ENCODE measurements at places on chromosomes 12 and 14.

GRCh38 chr14:68840454-68840853 lies 47.6 kb upstream of the ZFP36L1 start:
- no peak for DNase-seq

DNA sequence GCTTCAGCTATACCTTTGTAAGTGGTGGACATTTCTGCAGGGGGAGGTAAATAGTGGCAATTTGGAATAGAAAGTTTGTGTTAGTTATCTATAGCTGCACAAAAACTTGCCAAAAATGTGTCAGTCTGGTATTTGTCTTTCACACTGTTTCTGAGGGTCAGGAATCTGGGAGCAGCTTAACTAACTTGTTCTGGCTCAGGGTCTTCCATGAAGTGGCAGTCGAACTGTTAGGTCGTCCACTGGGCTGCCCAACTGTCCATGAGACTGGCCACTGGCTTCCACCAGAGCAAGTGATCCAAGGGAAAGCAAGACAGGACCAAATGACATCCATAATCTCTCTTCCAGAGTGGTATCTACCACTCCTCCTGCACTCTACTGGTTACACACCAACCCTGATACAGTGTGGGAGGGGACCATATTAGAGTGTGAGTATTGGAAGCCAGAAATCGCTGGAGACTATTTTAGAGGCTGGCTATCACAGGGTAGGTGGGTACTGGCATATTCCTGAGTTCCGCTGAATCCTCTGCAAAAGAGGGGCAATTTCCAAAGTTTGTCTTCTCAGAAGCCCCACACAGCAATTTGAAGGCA lies 60.9 kb downstream of the DYRK2 start:
- no peak for DNase-seq

GRCh38 chr14:57212919-57213318 lies 55.8 kb downstream of the EXOC5 start:
- no peak for DNase-seq

- DNase-seq, result no peak
Measured at GRCh38 chr14:100864960-100865681, 38.4 kb downstream of the RTL1 start.

DNA sequence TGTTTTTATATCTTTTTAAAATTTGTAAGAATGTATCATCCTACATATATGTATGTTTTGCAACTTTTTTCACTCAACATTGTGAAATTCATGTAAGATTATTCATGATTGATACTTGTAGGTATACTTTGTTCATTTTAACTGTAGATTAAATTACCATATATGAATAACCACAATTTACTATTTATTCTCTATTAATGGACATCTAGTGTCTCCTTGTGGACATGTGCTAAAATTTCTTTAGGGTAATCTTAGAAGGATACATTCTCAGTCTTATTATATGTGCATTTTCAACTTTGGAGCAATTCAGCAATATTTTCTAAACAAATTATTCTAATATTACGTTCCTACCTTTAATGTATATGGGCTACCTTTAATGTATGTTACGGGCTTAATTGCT lies 192.4 kb downstream of the FUT8 start:
- DNase-seq, result no peak

DNA sequence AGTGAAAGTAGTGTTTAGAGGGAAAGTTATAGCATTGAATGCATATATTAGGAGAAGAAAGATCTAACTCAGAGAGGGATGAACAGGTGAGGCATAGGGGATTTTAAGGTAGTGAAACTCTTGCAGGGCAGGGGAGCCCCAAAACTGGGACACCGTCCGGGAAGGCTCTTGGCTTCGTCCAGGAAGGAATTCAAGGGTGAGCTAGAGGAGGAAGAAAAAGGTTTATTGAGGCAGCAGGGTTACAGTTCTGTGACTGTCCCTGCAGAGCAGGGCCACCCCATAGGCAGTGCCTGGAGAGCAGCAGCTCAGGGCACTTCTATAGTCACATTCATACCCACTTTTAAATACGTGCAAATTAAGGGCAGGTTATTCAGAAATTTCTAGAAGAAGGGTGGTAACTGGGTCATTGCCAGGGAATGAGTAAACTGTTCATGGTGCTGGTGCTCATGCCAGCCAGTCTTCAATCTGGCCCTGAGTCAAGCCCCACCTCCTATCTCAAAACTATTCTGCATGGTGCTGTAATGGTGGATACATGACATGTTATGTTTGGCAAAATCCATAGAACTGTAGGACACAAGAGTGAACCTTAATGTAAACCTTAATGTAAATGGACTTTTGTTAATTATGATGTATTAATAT lies 1.2 kb upstream of the OAS1 start:
- no peak for DNase-seq

DNA sequence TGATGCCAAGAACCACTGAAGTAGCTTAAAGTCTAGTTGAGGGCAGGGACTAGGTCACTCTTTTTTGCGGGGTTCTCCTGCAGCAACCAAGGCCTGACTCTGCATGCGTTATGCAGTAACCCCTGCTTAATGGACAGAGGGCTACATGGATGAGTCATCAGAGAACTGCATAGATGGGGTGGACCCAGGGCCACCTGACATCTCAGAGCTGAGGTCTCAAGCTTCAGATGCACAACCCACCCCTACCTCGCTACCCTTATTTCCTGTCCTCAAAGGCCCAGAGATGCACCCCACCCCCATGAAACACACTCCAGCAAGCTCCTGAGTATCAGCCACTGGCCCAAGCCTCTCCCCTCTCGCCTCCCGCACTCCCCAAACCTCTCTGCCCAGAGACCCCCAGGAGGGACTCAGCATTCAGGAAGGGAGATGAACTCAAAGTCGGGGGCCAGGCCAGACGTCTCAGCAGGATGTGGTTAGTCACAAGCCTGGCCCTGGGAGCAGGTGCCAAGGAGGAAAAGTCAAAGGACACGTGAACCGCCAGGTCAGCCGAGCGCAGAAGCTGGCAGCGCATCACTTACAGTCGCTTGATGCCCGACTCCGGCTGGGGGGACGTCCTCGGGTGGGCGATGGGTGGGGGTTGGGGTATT lies 25.8 kb downstream of the SNRNP35 start:
- DNase-seq, result no peak

GRCh38 chr12:132439333-132439904 lies 50.5 kb upstream of the FBRSL1 start:
- DNase-seq, result no peak

- DNase-seq, result no peak
Measured at GRCh38 chr12:101670007-101670671, 27.3 kb upstream of the CHPT1 start.

DNA sequence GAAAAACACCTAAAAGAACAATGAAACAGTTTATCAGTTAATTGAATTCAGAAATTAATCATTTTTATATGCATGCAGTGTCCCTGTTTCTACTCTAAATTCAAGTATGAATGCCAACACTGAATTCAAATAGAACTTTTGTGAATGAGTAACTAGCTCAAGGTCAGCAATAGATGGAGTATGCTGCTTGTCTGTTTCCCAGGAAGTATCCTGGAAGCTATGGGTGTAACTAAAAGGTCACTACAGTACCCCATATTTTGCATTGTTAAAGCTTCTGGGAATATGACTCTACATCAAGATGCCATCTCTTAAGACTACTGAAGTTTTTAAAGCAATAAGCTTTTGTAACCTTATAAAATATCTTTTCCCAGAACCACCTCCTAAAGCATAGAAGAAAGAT lies 681.4 kb upstream of the FBXO33 start:
- no peak for DNase-seq

DNA sequence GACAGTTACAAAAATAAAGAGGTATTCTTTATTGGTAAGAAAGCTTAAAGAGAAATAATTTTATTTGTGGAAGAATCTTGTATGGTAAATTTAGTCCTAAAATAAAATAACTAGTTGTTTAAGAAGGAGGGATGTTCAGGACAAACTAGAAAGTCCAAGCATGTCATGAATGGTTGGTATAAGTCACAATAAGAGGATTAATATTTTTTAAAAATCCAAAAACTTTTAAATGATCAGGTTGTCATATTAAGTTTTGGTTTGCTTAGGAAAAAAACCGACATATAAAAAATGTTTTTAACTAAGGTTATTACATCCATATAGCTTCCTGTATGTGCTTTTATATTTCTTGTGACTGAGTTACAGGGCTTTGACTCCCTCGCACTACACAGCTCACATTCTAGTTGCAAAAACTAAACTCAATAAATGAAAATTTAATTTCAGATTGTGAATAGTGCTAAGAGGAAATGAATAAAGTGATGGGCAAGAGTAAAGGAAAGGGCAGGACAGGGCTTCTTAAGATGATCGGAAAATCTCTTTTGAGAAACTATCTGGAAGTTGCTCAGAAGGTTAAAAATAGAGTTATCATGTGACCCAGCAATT lies 80.7 kb upstream of the METAP2 start:
- DNase-seq, result no peak

DNA sequence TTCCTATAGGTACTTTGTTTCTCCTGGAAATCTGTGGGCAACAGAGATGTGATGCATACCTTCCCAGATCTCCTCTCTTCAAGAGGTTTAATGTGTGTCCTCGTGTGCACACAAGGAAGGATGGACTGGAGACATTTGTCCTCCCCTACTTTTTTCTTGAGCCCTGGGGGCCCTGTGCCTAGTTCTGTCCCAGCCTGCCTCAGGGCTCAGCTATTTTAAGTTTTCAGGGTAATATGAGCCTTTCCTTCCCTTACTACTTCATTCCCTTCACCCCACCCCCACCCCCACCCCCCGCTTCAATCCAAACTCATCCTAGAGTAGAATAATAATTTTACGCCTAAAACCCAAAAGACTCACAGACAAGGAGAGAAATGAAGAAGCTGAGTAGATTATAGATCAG lies 446 bp downstream of the STAC3 start:
- no peak for DNase-seq

- no peak for DNase-seq
Measured at GRCh38 chr12:95989504-95990123, 6.5 kb downstream of the HAL start.

DNA sequence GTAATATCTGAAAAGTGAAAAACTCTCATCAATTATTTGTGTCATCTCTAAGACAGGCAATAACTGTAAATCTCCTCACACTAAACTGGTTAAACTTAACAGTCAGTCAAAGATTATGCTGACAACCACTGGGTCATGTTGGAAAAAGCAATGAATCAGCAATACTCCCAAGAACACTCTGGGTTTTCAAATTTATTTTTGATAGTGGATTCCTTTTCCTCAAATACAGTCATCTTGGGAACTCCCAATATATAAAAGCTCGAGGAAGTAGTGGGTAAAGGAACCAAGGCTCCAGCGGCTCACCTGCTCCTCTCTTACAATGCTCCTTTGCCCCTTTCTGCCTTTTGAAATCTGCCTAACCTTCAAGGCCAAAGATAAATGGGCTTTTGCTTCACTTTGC lies 70.0 kb downstream of the ARMH4 start:
- no peak for DNase-seq

GRCh38 chr14:49598189-49598484 lies 603 bp upstream of the LRR1 start:
- DNase-seq, result no peak

DNA sequence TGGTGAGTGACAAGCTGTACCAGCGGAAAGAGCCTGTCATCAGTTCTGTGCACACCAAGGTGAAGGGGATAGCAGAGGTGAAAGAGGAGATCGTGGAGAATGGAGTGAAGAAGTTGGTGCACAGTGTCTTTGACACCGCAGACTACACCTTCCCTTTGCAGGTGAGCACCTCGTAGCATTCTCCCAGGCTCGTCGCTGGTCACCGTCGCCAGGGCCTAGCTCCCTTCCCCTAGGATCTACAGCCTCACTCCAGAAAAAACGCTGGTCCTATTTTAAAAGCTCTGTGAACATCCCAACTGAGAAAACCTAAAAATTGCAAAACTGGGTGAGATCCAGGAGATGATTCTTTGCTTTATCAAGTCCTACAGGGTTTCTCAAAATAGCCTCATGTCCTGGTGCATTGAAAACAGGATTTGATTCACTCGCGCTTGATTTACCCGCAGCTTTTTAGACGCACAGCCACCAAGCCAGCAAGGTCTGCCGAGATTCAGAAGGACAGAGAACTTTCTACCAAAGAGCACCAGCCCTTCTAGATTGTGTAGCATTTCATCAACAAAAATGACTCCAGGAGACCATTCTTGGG lies 22.2 kb downstream of the P2RX7 start:
- no peak for DNase-seq

GRCh38 chr12:131137836-131138637 lies 184.3 kb downstream of the ADGRD1 start:
- peak; percentile 55 for DNase-seq

DNA sequence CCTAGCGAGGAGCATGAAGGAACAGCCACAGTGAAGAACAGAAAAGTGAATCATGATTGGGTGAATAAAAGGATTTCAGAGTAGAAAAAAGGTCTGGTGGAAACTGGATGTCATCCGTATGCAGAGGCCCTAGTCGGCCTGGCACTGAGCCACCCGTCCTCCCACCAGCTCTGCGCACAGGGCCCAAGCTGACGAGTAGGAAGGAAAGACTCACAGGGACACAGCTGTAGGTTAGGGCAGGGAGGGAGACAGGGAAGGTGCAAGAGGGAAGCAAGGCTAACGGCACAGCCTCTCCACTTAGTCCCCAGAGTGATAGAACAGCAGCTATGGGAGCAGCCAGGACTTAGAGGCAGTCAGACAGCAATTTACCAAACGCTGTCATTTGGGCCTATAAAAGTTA lies 112.6 kb downstream of the KCNK10 start:
- DNase-seq, result no peak

DNA sequence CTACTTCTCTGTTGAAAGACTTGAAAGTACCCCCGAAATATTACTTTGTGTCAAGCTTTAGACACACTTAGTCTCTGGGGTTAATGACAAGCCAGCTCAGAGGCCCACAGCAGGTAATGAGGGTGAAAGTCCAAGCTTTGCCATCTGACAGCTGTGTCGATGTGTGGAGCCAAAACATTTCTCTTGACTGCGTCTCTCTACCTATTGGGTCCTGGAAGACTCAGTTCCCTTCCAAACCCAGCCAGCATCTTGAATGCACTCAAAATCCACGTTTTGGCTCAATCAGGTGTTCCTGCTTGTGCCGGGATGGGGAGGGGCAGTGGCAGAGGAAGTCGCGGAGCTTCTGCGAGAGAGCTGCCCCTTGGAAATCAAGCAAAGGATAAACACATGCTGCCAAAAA lies 3.2 kb downstream of the PLXNC1 start:
- DNase-seq, result no peak

- no peak for DNase-seq
Measured at GRCh38 chr12:75756771-75757170, 245.4 kb upstream of the KRR1 start.

DNA sequence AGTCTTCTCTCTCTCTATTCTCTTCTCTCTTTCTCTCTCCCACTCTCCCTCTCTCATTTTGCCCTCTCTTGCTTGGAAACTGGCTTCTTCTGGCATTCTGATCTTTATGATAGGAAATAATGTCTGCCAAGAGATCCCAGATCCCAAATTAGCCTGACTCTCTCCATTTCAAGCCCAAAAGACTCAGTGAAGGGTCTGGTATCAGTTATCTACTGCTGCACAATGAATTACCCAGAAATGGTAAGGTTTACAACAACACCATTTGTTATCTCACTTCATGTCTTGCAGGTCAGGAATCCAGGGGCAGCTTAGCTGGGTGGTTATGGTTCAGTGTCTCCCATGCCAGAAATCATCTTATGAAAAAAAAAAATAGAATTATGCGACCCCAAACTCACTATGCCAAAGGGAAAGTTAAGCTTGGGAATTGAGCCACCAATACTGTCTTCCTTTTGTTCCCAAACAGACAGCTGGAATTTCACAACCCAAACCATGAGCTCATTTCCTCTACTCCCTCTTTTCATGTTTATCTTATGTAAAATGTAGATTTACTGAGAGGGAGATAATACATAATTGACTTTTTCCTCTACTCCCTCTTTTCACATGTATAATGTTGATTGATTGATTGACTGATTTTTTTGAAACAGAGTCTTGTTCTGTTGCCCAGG lies 67.8 kb upstream of the FICD start:
- DNase-seq, result no peak

Data from right renal pelvis (tissue), 4 donors.